Hematopoietic multipotent progenitor cell treated with erythropoietin and hydrocortisone succinate and interleukin-3 and kit ligand, for 6 days (in vitro differentiated cells): ENCODE measurements at places on chromosomes 7 and 10.
A peak's percentile ranks its signal among the peaks of the same experiment; 100 is the strongest.

DNA sequence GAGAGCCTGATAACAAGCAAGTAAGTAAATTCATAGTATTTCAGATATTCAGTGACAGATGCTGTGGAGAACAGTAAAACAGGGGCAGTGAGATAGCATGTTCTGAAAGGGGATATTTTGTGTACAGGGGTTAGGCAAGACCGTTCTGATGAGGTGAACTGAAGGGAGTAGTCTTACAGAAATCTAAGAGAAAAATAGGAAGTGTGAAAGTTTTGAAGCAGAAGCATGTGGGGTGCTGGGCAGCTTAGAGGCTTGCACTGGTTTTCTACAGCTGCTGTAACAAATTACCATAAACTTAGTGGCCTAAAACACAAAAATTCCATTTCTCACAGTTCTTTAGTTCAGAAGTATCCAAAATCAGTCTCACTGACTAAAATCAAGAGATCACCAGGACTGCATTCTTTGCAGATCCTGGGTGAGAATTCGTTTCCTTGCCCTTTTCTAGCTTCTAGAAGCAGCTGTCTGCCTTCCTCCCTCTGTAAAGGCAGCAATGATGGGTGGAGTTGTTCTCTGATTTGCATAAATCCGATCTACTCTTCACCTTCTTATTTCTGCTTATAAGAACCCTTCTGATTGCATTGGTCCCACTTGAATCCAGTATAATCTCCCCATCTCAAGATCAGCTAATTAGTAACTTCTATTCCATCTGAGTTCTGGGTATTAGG lies 7.5 kb upstream of the KLF14 start:
- no peak for DNase-seq

DNA sequence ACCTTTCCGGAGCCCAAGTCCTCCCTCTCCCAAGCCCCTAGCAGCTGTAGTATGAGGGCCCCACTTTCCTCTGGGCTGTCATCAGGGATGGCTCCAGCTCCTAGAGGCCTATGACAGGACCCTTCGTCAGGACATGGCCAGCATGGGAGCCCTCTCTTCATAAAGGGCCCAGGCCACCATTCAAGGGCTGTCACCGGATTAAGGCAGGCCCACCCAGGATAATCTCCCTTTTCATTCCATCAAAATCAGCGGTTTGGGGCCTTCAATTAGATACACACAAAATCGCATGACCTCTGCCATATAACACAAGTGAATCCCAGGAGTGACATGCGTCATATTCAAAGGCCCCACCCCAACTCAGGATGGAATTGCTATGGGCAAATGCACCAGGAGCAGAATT lies 12.2 kb upstream of the GDF10 start:
- DNase-seq: no peak

- DNase-seq: no peak
These were observed 92.7 kb upstream of the AKR1E2 start for GRCh38 chr10:4733150-4733842.

DNA sequence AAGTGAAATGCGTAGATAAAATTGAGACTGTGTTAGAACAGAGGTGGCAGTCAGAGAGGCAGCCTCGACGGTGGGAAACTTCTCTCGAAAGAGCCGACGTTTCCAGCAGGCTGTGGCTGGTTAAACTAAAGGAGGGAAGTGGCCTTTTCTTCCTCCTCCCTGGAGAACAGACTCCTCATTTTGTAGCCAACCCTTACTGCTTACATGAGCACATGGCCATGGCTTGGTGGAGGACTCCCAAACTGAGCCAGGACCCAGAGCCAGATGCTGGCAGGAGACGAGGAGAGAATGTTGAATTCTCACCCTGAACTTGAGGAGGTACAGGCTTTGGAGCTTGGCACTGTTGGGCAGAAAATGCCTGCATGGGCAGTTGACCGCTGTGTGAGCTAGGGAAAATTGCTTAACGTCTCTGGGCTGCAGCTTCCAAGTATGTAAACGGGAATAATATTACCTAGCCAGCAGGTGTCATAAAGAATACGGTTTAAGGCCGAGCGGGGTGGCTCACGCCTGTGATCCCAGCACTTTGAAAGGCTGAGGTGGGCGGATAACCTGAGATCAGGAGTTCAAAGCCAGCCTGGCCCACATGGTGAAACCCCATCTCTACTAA lies 24.5 kb downstream of the MMD2 start:
- no peak for DNase-seq

DNA sequence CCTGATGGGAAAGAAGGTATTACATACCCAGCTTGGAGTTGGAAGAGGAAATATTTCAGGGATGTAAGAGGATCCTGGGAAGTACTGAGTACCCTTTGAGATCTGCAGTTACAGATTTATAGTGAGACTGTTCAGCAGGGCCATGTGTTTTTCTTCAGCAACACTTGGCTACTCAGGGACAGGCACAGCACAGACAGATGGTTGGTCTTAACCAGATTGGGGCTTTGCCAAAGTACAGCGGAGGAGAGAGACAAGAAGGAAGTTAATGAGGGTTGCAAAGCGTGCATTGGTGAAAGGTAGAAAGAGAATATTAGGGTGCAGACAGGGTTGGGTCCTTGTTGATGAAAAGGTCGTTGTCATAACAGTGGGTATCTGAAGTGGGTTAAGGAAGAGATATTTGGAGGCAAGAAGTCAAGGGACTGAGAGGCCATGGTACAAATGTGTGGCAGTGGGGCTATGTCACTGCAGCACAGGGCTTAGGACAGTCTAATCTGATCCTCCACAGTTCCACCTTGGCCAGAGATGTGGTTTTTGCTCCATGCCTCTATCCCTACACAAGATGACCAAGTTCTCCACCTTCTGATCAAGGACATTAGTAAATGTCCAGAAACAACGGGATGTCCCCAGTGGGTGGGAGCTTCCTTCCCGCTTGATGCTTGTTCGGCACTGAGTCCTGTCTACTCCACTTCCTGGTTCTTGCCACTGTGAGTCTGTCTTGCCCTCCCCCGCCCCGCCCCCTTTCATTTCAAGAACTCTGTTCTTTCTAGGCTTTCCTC lies 18.9 kb upstream of the DNAJC1 start:
- DNase-seq: peak; percentile 39

DNA sequence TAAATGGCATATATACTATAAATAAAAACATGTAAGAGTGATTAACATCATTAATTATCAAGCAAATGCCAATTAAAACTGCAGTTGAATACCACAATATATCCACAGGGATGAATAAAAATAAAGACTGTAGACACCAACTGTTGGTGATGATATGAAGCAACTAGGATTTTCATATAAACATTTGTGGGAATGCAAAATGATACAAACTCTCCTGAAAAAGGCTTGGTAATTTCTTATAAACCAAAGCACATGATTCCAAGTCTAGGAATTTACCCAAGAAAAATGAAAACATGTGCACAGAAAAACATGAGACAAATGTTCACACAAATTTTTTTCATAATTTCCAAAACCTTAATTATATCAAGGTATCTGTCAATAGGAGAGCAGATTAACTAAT lies 448.1 kb downstream of the ETV1 start:
- DNase-seq: no peak

DNA sequence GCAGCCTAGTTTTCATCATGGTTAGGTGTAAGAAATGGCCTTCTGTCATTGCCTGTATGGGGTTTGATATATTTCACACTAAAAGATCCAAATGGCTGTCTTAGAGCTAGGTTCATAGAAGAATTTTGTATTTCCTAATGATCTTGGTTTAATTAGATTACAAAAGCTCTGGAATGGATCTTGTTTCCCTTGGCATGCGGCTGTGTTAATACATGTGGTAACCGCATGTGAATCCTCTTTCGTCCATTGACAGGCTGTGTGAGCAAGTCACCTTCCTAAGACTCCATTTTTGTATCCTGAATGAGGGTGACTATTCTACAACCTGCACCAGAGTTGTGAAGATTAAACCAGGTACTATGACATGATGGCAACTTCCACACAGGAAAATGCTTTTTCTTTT lies 12.4 kb upstream of the FZD1 start:
- no peak for DNase-seq

GRCh38 chr7:151411551-151411950 lies 1.7 kb upstream of the WDR86 start:
- peak; percentile 31 for DNase-seq

GRCh38 chr10:62647375-62648092 lies 157.0 kb upstream of the ADO start:
- DNase-seq: peak; percentile 24

GRCh38 chr10:1290071-1290471 lies 233.9 kb downstream of the WDR37 start:
- no peak for DNase-seq

GRCh38 chr7:111729483-111729882 lies 167.2 kb upstream of the IMMP2L start:
- no peak for DNase-seq

DNA sequence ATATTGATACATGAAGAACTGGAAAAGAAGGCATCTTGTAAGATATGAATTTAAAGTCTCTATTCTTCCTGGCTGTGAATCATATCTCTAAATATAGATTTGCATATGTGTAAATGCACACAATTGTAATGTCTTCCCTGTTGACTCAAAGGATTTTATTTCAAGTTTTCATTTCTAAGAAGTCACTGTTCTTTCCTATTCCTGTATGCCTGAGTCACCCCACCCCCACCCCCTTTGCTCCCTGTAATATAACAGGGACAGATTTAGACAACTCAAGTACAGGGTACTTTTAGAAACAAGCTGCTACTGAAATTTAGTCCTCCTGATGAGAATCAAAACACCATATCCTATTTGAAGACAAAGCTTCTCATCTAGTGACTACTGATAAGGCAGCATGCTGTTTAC lies 43.0 kb upstream of the HECTD2 start:
- DNase-seq: no peak

DNA sequence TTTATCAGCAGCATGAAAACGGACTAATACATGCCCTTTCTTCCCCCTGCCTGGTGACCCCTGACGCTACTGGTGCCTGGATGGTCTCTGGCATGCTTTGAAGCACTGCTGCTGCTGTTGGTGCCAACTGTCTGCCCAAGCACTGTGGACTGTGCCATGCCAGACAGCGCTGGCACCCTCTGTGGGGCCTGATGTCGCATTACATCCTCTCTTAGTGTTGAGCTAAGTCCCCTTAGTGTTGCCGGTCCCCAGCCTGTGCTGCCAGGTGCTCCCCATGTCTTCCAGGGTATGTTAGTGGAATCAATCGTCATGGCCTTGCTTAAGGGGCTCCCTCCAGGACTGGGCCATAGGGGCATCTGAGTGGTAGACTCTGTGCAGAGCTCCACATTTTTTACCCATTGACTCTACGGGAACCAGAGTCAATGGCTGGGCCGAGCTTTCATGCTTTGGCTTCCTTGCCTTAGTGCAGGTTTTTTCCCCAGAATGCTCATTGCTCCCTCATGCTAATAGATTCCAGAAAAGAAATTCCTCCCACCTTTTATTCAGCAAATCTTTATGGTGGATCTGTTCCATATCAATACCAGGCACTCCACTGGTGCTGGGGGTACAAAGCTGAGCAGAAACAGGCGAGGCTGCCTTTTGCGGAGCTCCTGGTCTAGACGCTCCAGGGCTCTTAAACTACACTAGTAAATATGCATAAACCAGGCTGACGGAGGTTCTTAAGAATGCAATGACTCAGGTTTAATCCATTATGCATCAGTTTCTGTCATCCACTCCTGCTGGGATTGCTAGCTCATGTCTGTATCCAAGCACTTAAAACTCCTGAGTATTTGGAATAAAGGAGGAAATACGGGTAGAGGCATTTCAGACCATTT lies 21.8 kb upstream of the MRC1 start:
- no peak for DNase-seq

DNA sequence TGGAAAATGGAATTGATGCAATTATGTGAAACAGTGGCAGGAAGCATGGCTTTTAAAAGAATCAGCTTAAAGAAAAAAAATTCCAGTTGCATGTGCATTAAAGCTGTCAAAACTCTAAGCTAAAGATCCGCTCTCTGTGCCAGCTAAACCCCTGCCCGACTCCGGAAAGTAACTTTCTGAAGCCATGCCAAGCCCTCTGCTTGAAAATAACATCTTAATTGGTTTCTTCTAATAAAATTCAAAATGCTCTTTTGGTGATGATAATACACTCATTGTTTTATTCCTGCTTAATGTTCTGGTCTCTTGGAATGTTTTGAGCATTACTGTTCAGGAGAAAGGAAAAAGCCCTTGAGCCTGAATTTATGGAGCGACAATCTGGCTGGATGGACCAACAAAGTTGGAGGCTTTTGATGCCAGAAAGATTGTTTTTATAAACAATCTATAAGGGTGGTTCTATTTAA lies 11.7 kb downstream of the SEMA3C start:
- no peak for DNase-seq

GRCh38 chr10:122249303-122249850 lies 21.7 kb upstream of the BTBD16 start:
- DNase-seq: no peak

- no peak for DNase-seq
These were observed 479.3 kb upstream of the PODXL start for GRCh38 chr7:132035517-132036362.

- DNase-seq: peak; percentile 31
These were observed 68.4 kb upstream of the TMEM229A start for GRCh38 chr7:124101173-124101768.

- DNase-seq: no peak
These were observed 1.2 kb downstream of the EPO start for GRCh38 chr7:100721505-100721812.

GRCh38 chr10:68402276-68402675 lies 4.8 kb downstream of the RUFY2 start:
- no peak for DNase-seq

- DNase-seq: peak; percentile 96
These were observed 33.2 kb upstream of the MKRN1 start for GRCh38 chr7:140512317-140513000.

DNA sequence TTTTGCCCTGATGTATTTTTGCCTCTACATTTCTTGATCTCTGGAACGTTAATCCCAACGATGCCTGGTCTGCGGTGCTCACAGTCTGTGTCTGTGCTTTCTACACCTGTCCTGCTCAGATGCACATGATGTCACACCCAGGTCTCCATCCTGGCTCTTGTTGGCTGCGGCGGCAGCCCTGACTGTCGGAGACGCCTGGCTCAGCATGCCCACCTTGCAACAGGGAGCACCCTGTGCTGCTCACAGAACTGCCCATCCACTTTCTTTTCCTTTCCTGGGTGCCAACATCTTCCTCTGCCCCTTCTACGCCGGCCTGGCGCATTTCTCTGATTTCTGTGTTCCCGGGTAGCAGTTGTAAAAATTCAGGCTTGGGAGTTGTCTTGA lies 106.2 kb downstream of the CUX1 start:
- DNase-seq: no peak

DNA sequence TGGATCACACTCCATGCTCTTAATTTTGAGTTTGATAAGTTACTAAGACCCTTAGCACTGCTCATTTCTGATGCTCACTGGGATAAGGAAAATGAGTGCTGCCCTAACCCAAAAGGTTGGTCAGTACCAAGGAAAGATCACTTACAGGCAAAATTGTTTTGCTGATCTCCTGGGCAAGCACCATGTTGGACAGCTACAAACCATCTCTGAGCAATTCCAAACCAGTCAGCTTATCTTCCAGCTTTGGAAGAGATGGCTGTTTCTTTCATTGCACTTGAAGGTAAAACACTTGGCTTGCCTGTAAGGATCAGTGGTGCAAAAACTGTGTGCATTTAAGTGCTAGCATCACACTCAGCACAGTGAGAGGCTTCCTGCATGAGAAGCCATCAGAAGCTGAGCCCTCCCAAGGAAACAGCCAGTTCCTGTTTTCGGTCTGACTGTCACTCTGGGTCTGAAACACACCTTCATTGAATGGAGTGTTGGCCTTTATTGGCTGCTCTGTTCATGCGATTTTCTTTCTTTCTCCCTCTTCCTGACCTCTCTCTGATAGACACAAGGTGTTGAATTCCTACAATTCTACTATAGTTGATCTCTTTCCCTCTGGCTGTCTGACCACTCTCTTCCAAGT lies 126.4 kb upstream of the GHITM start:
- no peak for DNase-seq
